ENCODE measurements at places on chromosomes 5 and 9.
A peak's percentile ranks its signal among the peaks of the same experiment; 100 is the strongest.

DNA sequence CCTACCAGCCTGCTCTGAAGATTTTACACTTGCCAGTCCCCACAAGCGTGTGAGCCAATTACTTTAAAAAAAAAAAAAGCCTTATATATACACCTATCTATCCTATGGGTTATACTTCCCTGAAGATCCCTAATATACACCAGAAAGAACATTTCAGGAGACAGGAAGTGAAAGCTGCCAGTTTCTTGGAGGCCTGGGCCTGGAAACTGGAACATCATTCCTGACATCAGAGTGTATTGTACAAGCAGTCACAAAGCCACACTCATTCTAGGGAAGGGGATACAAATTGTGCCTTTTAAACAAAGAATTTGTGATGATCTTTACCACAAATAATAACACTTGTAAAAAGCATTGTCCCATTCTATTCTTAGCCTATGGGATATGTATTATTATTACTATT is 98.3 kb upstream of the FBN2 start:
- DNase-seq, result no peak

- no peak for DNase-seq
Measured at GRCh38 chr9:14298601-14299022, 15.3 kb downstream of the NFIB start.

GRCh38 chr9:15909297-15909696 is 356.5 kb downstream of the CCDC171 start:
- DNase-seq, result no peak

DNA sequence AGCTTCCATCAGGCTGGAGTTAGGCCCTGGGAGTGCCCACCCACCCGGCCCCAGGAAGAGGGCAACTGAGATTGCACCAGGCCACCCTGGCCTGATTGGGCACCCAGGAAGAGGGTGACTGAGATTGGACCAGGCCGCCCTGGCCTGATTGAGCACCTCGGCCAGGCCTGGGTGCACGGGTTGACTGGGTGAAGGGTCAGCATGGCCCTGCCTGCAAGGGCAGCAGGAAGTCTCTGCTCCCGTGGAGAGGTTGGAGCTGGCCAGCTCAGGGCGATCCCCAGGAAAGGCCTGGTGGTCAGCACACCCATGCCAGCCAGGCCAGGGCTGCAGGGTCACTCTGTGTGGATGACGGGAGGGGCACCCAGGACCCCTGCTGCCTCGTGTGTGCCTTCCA is 11.8 kb downstream of the ADAMTSL2 start:
- no peak for DNase-seq

DNA sequence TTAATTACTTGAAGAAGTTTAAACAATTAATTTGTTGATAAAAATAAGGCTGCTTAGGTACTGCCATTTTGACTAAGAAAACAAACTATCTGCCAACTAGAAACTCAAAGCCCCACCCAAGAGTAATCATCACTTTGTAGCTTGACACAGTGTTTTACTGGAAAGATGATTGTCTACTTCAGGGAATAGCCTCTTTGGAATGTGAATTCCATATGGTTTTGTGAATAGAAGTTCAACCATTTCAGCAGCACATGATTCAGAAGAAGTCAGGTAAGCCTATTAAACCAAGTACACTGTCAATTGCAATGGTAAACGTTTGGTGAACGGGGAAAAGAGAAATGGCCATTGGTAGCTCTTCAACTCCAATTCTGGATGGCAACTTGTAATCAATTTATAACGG is 55.2 kb downstream of the PLK2 start:
- no peak for DNase-seq

- no peak for DNase-seq
Measured at GRCh38 chr5:89769975-89770374, 639.6 kb downstream of the CETN3 start.

GRCh38 chr9:85610074-85610860 is 131.5 kb downstream of the AGTPBP1 start:
- peak; percentile 77 for DNase-seq

GRCh38 chr5:121462441-121462840 is 389.2 kb upstream of the FTMT start:
- no peak for DNase-seq

GRCh38 chr5:91957666-91958065 is 574.5 kb upstream of the ARRDC3 start:
- DNase-seq, result no peak

DNA sequence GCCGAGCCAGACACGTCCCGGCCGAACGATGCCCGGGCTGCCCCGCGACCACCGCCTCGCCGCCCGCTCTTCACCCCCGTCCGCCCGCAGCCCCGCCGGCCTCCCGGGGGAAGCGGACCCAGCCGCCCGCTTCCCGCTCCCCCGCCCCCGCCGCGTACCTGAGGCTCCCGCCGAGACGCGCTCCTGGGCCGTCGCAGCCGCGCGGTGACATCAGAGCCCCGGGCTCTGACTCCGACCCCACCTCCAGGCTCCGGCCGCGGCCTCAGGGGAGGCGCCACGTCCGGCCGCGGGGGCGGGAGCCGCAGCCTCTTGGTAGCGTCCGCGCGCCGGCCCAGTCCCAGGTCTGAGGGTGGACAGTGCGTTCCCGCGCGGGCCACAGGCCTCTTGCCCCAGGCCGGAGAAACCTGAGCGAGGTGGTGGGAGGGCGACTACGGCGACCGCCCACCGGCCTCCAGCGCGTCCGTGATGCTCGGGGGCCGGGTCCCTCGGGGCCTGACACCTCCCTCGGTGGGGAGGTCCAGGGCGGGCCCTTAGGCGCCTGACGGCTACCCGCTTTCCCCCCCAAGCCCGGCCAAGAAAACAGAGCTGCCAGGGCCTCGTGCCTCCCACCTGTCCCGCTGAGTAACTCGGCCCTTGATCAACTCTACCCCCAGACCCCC is at the start of gene SHROOM1:
Gene SHROOM1, minus strand, starts transcription at position 212 of the 659 bp plus-strand sequence. CDS start 4,507 bp downstream, outside the sequence.
- peak; percentile 81 for DNase-seq

- DNase-seq, result no peak
Measured at GRCh38 chr5:127997201-127997704, 86.3 kb upstream of the SLC12A2 start.

- no peak for DNase-seq
Measured at GRCh38 chr5:116579144-116579543, 4.5 kb upstream of the SEMA6A start.

DNA sequence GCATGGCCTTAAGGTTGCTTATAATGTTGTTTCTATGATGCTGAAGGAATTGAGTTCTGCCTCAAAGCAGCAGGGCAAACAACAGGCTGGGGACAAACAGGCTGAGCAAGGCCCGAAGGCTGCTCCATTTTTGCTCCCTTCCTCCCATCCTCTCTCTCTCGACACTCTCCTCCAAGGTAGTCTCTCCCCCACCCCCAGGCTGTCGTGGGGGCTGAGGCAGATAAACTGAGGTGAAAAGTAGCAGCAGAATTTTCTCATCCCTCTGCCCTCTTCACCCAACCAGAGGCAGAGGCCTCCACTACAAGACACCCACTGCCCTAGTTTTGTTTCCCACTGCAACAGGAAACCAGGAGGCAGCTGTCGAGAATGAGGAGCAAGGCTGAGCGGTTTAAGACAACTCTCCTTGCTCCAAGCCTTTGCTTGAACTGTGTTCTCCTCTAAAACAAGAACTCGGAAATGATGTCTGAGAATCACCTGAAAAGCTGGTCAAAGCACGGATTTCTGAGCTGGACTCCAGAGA is 13.5 kb upstream of the GNA14 start:
- DNase-seq, result no peak

GRCh38 chr9:742914-743589 is 98.4 kb upstream of the DMRT1 start:
- no peak for DNase-seq

DNA sequence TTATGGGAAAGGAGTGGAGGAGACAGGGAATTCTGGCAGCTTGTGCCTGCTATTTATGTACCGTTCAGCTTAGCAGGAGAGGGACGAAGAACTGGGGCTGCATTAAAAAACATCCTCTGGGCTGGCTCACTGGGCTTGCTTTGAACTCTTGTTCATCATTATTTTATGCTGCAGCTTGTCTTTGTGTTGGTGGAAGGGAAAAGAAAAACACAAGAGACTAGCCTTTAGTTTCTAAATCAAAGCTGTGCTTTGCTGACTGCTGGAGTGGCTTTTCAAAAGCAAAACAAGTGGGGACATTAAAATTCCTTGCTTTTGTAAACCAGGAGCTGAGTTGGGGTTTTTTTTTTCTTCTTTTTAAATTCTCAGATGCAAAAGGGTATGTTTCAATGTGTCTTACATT is 5.9 kb upstream of the RGMB start:
- no peak for DNase-seq

- DNase-seq, result no peak
Measured at GRCh38 chr5:134178096-134178419, 1.3 kb upstream of the SKP1 start.

- no peak for DNase-seq
Measured at GRCh38 chr9:126448865-126449577, 122.4 kb downstream of the MVB12B start.

DNA sequence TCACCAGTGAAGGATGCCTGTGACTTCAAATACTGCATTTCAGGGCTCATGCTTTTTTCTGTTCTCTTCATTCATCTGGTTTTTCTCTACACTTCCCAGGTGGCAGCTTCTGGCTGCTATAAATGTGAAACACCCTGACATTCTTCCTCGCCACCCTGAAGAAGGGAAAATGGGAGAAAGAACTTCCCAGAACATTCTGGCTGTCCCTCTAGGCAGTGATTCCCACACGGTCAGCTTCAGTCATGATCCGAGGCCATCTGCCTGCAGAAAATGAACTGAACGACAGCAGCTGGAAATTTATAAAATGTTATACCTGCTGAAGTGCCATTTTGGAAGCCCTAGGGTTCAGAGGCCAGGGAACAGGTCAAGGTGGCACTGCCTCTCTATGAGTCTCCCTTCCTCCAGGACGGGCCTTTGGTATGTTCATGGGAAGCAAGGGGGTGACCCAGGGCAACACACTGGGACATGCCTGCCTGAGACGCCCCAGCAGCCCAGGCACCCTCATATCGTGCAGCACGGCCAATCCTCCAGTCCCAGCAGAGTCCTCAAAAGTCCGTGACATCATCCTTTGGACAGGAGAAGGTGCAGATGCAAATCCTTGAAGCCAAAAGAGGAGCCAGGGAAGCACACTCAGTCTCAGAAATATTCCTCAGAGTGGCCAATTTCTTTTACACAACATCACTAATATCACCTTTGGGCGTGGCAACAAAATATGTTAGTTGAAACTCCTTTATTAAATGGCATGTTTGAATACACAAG is 107.1 kb downstream of the SEMA5A start:
- no peak for DNase-seq

DNA sequence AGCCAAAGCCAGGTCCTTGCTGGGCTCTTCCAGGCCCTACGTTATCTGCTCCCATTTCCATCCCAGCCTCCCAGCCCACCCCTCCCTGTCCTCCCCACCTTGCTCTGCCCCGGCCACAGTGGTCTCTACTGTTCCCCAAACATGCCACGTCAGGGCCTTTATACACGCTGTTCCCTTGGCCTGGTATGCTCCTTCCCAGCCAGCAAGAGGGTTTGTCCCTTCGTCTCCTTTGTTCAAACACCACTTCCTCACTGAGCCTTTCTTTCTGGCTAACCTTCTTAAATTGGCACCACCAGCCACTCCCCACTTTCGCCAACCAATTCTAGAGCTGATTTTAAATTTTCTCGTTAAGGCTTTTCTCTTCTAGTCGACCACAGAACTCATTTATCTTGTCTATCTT is 9.8 kb downstream of the SH2D3C start:
- DNase-seq, result no peak

DNA sequence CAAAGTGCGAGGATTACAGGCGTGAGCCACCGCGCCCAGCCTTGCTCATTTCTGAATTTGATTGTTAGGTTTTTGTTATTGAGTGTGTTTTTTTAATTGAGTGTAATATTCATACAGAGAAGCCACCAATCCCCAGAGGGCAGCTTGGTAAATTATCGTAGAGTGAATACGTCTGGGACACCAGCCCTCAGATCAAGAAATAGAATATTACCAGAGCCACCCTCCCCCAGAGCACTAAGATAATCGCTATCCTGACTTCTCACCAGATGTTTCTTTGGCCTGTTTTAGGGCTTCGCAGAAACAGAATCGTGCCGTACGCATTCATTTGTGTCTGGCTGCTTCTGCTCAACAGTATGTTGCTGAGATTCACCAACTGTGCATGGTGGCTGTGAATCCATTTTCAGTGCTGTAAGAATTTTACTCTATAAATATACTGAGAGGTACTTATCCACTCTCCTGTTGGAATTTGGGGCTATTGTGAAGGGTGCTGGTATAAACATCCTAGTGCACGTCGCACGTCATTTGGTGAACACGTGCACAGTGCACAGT is 37.8 kb upstream of the RUFY1 start:
- DNase-seq, result no peak

GRCh38 chr5:160198146-160198545 is 31.2 kb upstream of the FABP6 start:
- DNase-seq, result no peak

- peak; percentile 86 for DNase-seq
Measured at GRCh38 chr9:1458503-1458902, 408.3 kb downstream of the DMRT2 start.

DNA sequence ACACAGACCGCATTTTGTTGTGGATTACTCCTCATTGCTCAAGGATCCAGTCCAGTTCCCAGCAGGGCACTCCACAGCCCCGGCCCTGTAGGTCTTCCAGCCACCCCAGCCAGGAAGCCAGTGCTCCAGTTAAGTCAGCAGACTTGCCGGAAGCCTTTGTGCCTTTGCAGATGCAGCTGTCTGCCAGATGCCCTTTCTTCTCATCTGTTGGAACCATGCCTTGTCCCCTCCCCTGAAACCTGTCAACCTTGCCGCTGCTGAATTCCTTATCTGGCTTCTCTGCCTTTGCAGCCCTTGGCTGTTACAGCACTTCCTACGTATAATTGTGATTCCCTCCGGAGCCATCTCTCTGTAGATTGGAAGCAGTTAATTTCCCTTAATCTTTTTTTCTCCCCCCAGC is 28.4 kb downstream of the PSAT1 start:
- no peak for DNase-seq

GRCh38 chr9:4662108-4662988 is at the start of gene PLPP6:
PLPP6 (plus strand) TSS chr9:4662294; CDS start chr9:4662376, 82 bp downstream.
- peak; percentile 93 for DNase-seq

DNA sequence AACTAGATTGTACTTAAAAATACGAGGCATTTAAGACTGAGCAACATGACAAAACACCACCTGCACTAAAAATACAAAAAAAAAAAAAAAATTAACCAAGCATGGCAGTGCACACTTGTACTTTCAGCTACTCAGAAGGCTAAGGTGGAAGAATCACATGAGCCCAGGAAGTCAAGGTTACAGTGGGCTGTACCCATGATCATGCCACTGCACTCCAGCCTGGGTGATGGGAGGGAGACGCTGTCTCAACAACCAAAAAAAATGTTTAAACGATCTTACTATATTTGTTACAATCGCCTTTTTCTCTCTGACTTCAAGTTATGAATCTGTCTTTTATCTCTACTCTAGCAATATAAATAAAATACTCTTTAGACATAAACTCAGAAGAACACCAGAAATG is 1454.3 kb downstream of the MAT2B start:
- DNase-seq, result no peak

Measured in LoVo (cell line).